ENCODE measurements at places on chromosomes 6 and 20.
A peak's percentile ranks its signal among the peaks of the same experiment; 100 is the strongest.

GRCh38 chr6:47414423-47415167, 63.0 kb upstream of the CD2AP start:
- DNase-seq: peak; percentile 36

- DNase-seq: no peak
These were observed 8.9 kb upstream of the SNRNP48 start for GRCh38 chr6:7580927-7581618.

GRCh38 chr6:3406362-3406821, 50.5 kb downstream of the SLC22A23 start:
- no peak for DNase-seq

DNA sequence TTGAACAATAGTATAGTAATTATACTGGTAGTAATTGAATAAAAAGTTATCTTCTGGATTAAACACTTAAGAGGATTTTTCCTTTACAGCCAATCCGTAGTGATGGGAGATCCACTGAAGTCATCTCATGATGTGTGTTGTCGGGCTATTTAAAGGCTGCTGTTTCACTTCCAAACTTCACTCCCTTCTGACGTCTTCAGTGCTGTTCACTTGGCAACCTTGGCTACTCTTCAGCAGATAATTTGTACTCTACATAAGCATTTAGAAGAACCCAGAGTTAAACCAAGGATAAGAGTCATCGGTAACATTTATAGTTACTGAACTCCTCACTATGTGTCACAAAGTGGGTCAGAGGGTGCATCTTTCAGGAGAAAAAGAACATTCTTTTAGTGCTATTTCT, 179.1 kb upstream of the EYA4 start:
- peak; percentile 87 for DNase-seq

GRCh38 chr20:2986466-2986865, 57.0 kb upstream of the GNRH2 start:
- DNase-seq: peak; percentile 60

DNA sequence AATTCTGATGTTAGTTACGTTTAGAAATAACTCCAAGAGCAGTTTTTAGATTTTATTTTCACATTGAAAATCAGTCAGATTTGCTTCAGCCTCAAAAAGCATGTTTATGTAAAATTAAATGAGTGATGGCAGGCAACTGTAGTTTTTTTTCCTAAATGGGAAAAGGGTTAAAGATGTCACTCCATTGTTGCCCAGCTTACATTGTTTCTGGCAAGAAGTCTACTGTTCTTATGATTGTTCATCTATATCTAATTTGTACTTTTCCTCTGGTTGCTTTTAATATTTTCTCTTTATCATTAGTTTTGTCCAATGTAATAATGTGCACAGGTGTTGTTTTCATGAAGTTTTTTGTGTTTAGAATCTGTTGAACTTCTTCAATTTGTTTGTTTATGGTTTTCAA, 6.7 kb upstream of the TTK start:
- no peak for DNase-seq

DNA sequence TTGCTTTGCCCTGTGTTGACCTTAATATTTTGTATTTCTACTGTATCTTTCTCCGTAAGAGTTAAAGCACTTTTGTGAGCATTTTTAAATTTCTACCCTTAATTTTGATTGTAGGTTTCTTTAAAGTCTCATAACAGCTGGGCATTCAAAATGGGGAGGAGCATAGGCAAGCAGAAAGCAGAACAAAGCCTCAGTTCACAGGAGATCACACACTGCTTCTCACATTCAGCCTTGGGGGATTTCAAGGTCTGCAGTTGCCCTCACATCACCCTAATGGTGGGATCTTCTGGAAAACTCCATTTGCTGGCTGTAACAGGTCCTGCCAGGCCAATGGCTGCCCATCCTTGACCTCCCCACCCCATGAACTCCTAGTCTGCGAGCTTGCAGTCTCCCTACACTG, 292.9 kb downstream of the PHACTR1 start:
- no peak for DNase-seq

- no peak for DNase-seq
These were observed 50.8 kb downstream of the KAT14 start for GRCh38 chr20:18188434-18188833.
